ENCODE measurements at places on chromosomes 7 and 10.

DNA sequence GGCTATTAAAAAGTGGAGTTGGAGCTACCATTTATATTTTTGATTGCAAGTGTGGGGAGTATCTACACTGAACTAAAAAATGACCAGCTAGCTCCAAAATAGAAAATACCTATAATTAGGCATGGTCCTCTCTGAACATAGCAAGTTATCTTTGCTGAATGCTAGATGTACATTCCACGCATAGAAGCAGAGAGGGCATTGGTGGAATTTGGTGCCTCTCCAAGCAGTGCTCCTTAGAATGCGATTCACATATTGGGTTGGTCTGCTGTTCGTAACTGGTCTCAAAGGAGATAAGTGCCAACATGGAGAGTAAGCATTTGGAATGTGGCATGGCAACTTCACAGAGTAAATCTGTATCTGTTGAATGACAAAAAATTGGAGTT lies 196.2 kb downstream of the PTN start:
- DNase-seq, result no peak

GRCh38 chr7:148214101-148214500 lies 376.5 kb upstream of the C7orf33 start:
- no peak for DNase-seq

GRCh38 chr10:78688901-78689583 lies 379.7 kb upstream of the ZMIZ1 start:
- DNase-seq, result no peak

GRCh38 chr10:124300224-124300623 lies 118.5 kb downstream of the OAT start:
- no peak for DNase-seq

GRCh38 chr10:102641402-102641801 lies 2.9 kb upstream of the TRIM8 start:
- no peak for DNase-seq

DNA sequence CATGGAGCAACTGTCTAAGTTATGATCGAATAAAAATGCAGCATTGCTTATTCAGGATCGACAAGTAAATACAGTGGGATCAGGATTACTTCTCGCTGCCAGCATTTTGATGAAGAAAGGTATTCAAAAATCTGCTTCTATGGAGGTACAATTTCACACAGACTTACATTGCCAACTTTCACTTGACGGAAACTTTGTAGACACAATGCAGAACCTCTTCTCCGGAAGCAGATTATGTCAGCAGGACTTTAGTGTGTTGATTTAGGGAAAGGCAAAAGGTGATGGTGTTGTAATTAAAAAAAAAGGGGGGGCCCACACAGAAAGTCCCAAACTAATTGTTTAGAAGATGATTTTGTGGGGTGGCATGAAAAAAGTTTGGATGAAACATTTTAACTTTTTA lies 462.4 kb upstream of the KLF6 start:
- no peak for DNase-seq

DNA sequence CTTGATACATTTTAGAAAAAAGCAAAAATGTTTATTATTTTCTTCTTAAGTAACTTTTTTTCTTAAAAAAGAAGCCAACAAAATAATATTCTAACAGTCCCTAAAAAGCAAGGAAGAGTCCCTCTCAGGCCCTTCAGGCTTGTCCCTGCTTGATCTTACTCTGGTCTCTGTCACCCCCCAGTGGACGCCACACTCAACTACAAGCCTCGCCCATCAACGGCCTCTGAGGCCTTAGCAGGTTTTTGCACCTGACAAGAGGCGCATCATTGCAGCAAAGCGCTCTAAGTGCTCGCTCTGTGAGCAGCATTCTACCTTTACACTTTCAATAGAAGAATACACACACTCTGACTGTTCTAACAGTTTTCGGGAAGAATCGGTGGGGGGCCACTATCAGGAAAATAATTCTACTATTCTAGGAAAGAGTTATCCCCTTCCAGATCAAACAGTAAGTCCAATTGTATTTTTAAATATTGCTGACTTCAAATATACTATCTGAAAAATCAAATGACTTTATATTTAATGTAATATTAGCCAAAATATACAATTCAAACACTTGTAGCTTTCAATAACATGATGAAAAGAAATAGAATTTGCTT lies 139.2 kb downstream of the USP6NL start:
- no peak for DNase-seq

DNA sequence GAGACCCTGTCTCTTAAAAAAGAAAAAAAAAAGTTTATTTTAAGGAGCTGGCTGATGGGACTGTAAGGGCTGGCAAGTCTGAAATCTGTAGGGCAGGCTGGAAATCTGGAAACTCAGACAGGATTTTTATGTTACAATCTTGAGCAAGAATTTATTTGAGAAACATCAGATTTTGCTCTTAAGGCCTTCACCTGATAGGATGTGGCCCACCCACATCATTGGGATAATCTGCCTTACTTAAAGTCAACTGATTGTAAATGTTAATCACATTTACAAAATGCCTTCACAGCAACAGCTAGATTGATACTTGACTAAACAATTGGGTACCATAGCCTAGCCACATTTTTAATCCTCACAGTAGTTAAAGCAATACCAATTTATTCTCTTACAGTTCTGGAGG lies 11.5 kb downstream of the MINDY4 start:
- DNase-seq, result no peak

GRCh38 chr10:33882996-33883395 lies 548.5 kb upstream of the NRP1 start:
- no peak for DNase-seq

DNA sequence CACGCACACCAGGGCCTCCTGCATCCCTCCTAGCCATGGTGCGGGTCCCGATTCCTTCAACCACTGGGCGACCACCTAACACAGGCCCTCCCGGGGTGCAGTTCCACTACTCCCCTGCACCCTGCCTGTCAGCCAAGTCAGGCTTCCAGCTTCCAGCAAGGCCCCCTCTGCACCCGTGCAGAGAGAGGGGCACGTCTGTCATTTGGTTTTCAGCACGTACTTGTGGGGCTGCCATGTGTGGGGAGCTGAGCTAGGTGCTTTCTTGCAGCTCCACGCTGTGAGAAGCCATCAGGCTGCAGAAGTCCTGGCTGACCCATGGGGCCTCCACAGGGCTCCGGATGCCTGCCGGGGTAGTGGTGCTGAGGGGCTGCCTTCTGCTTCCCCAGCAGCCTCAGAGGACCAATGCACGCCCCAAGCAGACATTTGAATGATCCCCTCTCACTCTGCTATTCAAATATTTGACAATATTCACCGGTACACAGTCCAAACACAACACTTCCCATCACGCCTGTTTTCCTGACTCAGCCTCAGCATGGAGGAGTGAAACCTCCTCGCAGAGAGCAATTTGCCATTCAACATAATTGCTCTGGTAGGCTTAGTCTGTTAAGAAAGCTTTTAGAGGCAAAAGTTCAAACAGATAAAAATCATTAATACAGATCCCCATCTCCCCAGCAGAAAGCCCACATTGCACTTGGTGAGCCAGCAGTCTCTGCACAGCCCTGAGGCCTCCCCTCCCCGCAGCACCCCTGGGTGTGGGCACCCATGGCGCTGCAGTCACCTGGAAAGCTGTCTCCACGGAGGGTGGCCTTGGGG lies 449.9 kb downstream of the PTPRN2 start:
- no peak for DNase-seq

- DNase-seq, result no peak
Observed at GRCh38 chr7:46123-46829, 146.1 kb upstream of the FAM20C start.

DNA sequence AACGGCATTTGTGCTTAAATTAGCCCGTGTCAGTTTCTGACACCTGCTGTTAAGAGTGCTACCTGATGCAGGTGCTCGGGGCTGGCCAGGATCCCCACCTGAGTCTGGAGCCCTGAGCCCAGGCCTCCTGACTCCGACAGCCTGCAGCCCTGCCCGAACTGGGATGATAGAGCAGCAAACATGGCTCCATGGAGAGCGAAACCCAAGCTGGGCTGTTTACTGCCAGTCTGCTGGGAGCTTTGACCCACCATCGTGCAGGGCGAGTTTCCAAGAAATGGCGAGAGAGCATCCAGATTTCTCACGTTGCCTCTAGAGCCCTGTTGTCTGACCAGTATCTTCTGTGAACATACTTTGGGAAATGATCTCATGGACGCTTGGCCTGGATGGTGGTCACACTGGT lies 66.2 kb downstream of the MGMT start:
- DNase-seq, result no peak

All from activated gamma-delta T cell (primary cell).